Left colon (tissue), 2 donors: ENCODE measurements at places on chromosomes 6 and 20.

GRCh38 chr6:1724124-1724523 lies 114.4 kb downstream of the FOXC1 start:
- no peak for DNase-seq

GRCh38 chr6:5205035-5205507 lies 55.7 kb downstream of the LYRM4 start:
- no peak for DNase-seq

GRCh38 chr20:37240337-37241067 lies 21.1 kb downstream of the GHRH start:
- no peak for DNase-seq

GRCh38 chr20:4550740-4551139 lies 171.0 kb upstream of the PRND start:
- DNase-seq: no peak

DNA sequence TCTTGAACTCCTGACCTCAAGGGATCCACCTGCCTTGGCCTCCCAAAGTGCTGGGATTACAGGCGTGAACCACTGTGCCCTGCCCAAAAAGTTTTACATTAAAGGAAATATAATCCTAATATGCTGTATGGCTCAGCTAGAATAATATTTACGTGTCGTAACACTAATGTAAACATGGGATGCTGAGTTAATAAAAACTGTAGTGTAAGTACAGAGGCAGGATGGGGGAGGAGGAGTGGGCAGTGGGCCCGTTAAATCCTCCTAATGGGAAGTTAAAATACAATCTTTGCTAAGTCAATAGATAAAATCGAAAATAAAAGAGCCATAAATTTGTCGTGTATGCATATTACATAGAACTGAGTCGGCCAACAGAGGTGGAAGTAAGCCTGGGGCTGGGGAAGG lies 12.1 kb upstream of the IP6K3 start:
- DNase-seq: no peak

DNA sequence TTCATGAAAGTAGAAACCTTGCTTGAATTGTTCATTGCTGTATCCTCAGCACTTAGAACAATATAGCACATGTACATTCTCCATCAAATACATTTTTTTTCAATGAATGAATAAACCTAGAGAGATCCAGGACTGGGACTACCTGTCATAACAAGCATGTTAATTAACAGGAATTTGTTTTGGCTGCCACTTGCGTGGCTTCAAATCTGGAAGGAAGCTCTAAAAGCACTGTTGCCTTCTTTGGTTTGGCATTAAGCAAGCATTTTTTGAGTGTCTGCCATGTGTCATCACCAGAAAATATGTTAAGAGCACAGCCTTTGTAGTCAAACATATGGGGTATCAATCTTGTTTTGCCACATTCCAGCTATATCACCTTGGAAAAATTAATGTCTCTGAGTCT lies 131.9 kb upstream of the BACH2 start:
- no peak for DNase-seq

GRCh38 chr6:24126586-24127192 lies 674 bp downstream of the NRSN1 start:
- DNase-seq: peak; percentile 28

GRCh38 chr6:2426561-2427340 lies 181.3 kb upstream of the GMDS start:
- no peak for DNase-seq

DNA sequence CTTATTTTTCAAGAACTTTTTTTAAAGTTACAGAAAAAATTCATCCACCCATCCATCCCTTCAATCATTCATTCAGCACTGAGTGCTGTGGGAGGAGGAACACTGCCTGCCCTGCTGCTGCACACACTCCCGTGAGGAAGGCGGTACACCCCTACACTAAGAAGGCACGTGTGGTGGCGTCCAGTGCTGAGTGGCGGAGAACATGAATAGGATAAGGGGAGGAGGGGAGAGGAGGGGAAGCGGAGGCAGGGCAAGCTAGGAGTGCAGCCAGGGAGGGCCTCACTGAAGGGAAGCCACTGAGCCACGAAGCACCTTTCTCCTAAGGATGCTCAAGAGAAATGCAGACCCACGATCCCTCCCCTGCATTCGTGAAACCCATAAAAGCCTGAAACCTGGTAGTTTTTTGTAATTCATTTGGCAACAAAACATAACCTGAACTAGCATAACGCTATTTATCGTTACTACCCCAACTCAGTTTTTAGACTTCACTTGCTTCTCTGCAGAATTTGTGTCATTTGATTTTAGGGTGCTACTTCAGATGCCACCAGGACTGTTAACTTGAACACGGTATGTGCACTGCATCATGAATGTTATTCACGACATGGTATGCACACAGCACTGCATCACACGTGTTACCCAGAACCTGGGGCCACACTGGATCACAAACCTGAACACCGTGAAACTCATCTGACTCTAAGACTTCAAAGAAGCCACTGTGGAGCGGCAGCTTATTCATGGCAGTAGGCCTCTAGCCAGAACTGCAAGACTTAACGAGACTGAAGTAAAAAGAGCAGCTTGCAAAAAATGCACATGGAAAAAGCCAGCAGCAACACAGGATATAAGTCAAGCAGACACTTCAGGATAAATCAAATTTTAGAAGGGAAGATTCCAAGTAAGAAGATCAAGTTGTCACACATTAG lies 3.5 kb downstream of the RNASET2 start:
- DNase-seq: no peak

DNA sequence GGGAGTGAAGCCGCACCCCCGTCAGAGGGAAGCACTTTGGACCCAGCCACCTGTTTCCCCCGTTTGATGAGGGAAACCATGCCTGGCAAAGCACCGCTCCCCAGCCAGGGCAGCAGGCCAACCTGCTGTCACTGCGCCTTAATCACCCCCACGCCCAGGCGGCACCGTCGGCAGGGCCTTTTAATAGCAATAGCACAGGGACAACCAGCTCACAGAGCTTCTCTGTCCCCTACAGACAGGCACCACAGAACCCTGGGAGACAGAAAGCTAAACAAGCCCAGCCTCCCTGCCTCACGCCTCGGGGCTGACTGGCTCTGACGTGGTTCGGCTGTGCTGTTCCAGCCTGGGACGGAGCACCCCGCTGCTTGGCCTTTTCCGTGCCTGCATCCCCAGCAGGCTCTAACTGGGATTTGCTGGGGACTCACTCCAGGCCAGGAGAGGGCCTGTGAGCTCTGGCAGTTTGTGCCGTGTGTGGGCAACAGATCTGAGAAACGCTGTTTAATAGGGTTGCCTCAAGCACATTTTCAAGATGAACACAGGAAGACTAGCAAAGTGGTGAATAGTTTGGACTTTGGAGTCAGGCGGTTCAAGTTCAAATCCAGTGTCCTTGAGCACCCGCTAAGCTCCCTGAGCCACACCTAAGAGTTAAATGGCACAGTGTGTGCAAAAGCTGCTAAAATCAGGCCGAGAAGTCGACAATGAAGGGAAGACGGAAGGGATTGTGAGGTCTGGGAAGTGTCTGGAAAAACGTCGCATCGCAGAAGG lies 223.8 kb downstream of the NRN1 start:
- peak; percentile 94 for DNase-seq

- no peak for DNase-seq
These were observed 144.8 kb downstream of the TBC1D7 start for GRCh38 chr6:13183415-13184088.

DNA sequence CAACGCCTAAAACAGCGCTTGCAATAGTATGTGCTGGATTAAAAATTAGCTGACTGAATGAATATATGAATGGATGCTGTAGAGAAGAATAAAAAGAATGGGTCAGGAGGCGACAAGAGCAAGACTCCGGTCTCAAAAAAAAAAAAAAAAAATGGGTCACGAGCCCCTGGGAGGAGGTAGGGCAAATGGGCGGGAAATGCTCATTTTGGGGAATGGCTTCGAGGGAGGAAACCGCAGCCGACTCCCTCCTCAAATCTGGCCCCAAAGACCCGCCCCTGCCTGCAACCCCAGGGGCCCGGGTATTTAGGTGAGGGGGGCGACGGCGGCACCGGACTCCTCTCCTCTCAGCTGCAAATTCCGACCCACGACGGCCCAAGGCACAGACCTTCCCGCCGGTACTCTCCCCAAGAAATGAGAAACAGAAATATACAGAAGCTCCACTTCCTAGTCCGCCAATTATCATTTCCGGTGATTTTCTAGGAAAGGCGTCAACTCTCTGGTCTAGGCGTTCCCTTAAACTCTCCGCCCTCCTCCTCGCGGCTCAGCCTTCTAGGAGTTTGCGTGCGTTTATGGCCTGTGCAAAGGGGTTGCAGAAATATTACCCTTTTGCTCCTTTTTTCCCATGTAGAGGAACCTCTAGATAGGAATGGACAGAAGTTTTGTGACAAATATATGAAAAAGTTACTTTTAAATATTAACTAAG lies at the start of gene ZNF311:
Gene ZNF311, minus strand, starts transcription at position 133 of the 703 bp plus-strand sequence. CDS start 1,361 bp downstream, outside the sequence.
- peak; percentile 62 for DNase-seq

DNA sequence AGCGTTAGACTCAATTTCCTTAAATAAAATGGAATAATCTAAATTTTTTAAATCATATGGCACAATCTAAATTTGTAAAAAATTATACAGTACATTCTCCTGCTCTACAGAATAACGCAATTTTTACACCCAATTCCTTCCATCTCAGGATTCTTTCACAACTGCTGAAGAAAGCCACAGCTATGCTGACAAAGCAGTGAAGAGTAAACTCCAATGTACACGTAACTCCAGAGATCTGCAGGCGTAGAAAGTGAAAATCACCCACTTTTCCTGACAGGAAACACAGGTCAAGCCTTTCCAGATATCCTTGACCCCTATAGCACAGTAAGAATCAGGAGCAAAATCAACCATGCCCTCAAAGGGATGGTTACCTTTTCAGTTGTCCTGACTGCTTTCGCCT lies 27.4 kb downstream of the EPHA7 start:
- DNase-seq: no peak

GRCh38 chr6:108253241-108253640 lies 7.6 kb downstream of the SNX3 start:
- DNase-seq: no peak

DNA sequence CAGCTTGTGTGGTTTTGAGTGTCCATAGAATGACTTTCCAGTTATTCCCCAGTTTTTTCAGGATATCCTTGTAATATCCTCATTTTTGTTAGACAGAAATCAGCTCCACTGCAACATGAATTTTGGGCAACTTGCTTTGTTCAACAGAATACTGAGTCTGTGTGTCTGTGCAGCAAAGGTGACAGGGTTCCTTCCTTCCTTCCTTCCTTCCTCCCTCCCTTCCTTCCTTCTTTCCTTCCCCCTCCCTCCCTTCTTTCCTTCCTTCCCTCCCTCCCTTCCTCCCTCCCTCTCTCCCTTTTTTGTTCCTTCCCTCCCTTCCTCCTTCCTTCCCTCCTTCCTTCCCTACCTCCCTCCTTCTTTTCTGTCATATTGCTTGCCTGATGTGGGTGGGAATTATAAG lies 496.5 kb downstream of the EPM2A start:
- no peak for DNase-seq
